ENCODE measurements at places on chromosomes 12 and 14.

GRCh38 chr12:47350062-47350408 lies 270.3 kb upstream of the AMIGO2 start:
- no peak for DNase-seq

DNA sequence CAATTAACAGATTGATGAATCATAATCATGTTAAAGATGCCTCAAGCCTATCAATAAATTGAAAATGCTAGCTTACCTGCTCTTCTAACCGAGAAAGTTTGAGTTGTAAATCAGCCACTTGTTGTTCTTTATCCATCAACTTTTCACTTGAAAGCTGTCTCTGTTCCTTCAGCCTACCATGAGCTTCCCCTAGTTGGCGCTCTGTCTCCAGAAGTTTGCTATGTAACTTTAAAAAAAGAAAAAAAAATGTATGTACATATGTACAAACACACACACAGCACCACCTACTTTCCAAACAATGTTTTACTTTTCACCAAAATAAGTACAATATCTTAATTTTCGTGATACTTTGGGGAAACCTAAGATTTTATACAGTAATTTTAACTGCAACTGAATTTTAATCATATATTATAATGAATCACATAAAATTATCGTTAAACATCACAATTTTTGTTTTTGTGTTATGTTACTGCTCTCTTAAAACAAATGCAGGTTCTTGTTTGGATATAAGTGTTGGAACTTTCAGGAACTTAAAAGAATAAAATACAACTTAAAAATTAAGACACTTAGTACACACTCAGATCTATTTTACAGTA lies 101.2 kb downstream of the EEA1 start:
- DNase-seq = no peak

GRCh38 chr12:109545826-109546225 lies 27.5 kb downstream of the MMAB start:
- DNase-seq = no peak

GRCh38 chr12:94157181-94157580 lies 8.8 kb downstream of the PLXNC1 start:
- DNase-seq = no peak

DNA sequence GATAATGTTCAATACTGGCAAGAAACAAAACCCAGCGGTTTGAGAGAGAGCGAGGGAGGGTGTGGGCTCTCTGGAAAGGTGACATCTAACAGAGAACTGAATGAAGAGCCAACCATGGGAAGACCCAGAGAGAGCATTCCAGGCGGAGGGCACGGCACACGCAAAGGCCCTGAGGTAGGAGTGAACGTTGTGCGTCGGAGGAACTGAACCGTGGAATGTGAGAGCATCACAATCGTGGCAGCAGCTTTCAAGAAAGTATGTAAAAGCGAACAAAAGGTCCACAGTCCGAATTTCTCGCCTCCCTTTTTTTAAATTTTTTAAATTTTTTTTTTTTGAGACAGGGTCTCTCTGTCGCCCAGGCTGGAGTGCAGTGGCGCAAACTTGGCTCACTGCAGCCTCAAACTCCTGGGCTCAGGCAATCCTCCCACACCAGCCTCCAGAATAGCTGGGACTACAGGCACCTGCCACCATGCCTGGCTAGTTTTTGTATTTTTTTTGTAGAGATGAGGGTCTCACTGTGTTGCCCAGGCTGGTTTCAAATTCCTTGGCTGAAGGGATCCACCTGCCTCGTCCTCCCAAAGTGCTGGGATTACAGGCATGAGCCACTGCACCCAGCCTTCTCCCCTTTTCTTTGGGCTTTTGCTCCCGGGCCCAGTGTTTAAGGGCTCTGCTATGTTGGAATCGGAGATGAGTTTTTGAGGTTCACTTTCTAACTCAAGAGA lies 15.3 kb upstream of the SCARB1 start:
- no peak for DNase-seq

DNA sequence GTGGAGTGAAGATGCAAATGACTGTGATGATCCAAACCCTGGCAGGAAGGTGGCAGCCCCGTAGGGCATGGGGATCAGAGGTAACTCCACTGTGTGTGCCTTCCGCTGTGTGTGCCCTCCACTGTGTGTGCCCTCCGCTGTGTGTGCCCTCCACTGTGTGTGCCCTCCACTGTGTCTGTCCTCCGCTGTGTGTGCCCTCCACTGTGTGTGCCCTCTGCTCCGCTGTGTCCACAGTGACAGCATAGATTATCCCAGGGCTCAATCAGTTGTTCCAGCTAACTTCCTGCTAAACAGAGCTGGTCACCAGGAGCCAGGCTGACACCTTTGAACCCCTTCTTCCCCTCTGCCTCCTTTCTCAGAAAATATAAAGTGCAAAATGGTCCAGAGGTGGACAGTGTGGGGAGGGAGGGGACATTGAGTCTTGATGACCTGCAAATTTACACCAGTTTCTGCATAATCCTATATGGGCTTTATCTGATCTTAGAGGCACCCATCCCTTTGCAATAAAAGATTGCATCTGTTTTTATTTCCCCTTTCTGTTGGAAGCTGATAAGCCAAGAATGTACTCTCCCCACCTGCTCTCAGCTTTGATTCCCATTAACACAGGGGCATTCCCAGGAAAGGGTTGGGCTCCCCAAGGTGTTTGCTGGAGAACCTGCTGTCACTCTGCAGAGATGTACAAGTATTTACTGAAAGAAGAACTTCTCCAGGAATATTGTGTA lies 21.6 kb upstream of the HNF1A start:
- no peak for DNase-seq

DNA sequence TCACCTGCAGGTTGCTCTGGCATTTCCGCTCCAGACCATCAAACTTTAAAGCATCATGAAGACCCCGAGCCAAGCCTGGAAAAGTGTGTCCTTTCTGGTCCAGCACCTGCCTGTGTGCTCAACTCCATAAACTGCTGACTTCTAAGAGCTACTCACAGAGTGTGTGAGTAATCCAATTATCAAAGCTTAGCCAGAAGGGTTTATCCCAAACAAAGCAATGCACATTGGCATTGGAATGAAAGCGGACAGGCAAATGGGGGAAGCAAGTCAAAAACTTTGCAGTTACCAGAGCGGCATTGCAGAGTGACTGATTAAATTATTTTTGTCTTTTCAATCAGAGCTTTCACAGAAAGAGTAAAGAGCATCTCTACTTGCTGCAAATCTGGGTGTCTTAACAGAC lies 1262.4 kb upstream of the SEL1L start:
- no peak for DNase-seq

DNA sequence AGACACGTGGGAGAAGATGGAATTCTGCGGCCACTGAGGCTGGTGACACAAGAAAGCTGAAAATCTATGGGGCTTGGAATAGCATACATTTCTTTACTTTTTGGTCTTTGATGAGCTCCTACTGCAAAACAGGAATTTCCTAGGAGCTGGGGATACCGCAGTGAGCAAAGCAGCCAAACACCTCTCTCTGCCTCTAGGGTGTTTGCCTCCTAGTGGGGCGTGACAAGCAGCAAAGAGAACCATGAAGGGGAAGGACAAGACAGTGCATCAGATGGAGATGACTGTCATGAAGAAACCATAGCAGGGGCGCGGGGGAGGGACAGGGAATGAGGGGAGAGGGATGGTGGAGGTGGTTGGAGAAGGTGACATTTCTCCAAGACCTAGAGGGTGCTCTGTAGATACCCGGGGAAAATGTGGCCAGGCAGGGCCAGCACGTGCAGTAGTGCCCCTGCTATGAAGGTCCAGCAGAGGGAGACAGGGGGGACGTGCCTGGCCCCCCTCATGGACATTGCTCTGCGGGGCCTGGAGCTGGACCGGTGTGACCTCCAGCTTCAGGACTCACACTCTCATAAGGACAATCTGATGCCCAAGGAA lies 58.6 kb downstream of the SERPINA3 start:
- DNase-seq = no peak

- no peak for DNase-seq
Observed at GRCh38 chr14:103391048-103391447, 5.8 kb downstream of the MARK3 start.

DNA sequence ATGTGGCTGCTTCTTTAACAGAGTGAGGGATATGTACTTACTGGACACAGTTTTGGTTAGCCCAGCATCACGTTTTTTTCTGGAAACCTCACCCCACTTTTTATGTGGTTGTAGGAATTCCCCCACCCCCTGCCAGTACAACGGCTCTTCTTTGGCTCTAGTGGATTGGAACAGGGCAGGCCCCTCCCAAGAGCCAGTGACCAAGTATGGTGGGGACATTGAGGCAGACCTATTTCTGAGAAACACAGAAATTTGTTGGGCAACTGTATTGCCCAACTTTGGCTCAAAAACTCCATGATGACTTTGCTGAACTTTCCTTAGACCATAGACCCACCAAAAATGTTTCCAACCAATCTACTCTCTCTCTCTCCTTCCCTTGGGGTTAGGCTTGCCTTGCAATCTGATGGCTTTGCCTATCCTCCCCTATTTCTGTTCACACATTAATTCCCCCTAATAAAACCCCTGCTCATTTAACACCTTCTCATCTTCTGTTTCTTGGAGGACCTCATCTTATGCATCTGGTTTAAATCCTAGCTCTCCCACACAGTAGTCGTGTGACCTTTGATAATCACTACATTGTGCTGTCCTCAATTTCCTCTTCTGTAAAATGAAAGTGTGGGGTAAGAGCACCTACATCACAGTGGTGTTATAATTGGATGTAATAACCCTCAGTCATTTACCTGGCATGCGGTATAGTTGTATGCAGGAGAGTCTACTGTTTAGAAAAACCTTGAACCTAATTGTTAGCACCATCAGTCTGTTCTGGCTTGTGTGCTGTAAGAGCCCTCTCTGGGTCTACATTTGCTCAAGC lies 71.7 kb downstream of the IGF1 start:
- no peak for DNase-seq

DNA sequence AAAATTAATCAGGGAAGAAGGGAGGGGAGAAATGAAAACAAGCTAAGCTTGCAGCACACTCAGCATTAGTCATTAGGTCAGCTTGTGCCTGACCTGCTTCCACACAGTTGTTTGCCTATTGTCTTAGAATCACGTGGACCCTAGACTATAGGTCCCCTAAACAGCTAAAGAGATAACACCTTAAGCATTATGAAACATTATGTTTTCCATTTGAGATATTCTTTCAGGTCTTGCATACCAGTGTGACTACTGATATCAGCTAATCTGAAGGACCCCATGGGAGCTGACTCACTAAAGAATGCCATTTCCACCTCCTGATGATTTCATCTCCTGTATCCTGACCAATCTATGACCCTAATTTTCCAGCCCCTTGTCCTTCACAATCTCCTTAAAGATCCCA lies 154.1 kb upstream of the FUT8 start:
- DNase-seq = no peak

DNA sequence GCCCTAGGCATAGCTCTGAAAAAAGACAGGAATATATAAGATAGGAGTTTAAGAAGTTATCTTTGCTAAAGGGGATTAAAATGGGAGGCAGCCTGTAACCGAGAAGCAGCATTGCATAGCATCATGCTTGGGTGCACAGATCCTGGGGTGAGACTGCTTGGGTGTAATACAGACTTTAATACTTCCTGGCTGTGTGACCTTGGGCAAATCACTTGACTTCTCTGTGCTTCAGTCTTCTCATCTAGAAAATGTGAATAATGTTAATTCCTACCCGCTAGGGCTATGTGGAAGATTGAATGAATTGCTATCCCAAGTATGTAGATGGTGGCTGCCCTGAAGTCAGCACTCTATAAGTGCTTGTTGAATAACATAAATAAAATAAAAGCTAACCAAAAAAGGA lies 204.5 kb downstream of the TMEM132C start:
- no peak for DNase-seq

DNA sequence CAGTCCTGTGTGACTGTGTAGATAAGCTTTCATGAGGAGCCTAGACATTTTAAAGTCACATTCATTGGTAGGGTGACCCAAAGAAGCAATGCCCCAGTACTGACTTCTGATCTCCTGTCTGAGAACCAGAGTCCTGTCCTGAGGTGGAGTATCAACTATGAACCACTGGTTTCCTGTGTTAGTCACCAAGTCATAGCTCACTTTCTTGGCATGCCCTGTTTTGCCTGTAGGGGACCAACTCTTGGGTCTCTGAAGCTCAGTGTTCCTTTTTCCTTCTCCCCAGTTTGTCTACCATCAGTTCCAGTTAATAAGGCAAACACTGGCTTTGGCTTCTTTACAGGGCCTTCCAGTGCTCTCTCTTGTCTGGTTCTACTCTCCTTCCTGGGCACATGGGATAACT lies 97.4 kb downstream of the C12orf75 start:
- DNase-seq = no peak

DNA sequence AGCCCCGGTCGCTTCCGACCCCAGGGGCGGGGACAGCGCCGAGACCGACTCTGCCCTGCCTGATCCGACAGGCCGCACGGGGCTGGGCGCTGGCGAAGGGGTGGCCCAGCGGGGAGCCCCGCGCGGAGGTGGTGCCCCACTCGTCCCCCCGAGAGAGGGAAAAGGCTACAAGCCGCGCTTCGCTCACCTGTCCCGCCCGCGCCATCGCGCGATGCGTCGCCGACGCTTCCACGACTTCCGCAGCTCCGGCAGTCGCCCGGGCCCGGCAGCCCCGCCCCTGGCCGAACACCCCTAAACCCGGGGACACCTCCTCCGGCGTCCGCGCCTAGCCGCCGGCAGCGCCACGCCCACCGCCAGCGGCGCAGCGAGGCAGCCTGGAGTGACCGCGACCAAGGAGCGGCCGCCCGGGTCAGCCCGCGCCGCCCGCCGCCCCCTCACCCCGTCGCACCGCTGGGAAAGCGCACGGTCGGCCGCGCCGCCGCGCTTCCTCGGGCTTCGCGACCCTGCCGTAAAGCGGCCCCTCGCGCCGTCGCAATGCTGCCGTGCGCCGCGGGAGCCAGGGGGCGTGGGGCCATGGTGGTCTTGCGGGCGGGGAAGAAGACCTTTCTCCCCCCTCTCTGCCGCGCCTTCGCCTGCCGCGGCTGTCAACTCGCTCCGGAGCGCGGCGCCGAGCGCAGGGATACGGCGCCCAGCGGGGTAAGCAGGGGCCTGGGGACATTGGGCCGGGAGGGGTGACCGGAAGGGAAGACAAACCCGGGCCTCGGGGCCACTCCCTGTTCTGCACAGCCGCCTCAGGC lies at the start of the genes BAG5 and COA8:
TSS of gene BAG5 (minus strand) at position 229 of the 797 bp plus-strand sequence. CDS start 1,493 bp downstream, outside the sequence.
TSS of gene COA8 (plus strand) at position 532 of the 797 bp plus-strand sequence. CDS start at position 574, 42 bp downstream.
- peak; percentile 81 for DNase-seq

DNA sequence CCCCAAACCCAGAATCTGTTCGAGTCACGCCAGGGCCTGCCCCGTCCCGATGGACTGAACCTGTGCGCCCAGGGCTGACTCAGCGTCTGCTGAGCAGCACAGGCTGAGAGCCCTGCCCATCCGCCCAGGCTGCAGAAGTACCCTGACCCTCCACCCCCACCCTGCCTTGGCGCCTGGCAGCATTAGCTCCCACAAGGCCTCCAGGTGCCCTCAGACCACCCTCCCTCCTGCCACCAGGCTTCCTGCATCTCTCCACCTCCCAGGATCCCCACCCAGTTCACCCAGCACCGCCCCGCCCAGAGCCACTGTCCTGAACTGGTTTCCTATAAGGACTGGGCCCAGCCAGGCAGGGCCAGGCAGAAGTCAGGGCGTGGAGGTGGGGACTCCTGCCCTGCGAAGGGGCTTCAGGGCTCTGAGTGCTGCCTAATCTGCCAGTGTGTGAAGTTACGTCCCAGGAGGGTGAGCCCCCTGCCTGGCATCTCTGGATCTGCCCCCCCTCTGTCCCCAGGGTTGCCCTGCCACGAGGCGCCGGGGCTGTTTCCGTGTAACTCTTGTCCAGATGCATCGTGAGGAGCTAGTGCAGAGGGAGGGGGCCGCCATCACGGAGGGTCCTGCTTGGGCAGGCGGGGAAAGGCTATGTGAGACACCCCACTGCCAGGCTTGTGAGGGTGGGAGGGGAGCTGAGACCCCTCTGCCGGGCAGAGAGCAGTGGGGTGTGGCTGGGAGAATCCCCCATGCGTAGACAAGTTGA lies 9.1 kb downstream of the ADSS1 start:
- DNase-seq = no peak

- no peak for DNase-seq
Observed at GRCh38 chr12:3003357-3003992, 44.3 kb downstream of the TEAD4 start.
